ENCODE measurements at places on chromosomes 16 and 17.

GRCh38 chr17:30827082-30827481, 2.6 kb upstream of the CRLF3 start:
- no peak for DNase-seq

- peak; percentile 29 for DNase-seq
These were observed 14.0 kb downstream of the ABCC1 start for GRCh38 chr16:15963307-15963910.

- peak; percentile 53 for DNase-seq
These were observed 31.7 kb downstream of the CRISPLD2 start for GRCh38 chr16:84851192-84852127.

- no peak for DNase-seq
These were observed 15.6 kb downstream of the TRAF4 start for GRCh38 chr17:28759256-28759865.

DNA sequence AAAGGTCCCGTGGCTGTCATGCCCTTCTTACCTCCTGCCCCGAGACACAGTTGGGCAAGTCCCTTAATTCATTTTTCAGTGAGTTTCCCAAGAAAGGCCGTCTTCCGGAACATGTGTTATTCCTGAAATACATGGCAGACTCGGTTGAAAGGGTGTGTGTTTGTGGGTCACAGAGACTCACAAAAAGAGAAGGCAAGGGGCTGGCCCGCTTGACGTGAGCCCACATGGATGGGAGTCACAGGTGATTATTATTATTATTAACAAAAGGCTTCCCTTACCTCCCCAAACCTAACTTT, 34.1 kb upstream of the CCR7 start:
- no peak for DNase-seq

DNA sequence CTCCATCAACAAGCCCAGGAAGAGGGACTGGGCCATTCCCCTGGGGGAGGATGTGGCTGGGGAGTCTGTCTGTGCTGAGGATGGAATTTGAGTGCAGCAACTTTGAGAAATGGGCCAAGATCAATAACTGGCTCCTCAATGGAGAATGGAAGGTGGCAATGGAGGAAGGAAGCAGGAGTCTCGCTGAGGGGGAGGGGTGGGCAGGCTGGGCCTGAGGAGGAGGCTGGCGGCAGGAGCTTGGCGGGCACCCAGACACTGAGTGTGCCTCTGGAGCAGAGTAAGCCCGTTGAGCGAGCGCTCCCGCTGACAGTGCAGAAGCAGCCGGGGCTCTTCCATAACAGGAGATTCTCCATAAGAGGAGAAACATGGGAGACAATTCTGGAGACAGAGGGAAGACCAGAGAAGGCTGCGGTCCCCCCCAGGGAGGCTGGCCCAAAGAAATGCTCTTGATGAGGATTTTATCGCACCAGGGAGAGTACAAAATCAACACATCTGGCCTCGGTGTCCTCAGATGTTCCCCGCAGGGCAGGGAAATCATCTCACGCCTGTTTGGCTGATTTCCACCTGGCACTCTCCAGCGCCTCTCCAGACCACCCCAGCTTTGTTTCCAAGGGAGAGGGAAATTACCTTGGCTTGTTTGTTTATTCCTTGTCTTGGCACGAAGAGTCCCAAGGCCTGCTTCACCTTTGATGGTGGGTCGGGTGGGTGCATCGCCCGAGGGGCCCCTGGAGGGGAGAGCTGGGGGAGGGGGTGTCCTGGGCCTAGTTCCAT, 2.8 kb upstream of the MMP15 start:
- peak; percentile 42 for DNase-seq

DNA sequence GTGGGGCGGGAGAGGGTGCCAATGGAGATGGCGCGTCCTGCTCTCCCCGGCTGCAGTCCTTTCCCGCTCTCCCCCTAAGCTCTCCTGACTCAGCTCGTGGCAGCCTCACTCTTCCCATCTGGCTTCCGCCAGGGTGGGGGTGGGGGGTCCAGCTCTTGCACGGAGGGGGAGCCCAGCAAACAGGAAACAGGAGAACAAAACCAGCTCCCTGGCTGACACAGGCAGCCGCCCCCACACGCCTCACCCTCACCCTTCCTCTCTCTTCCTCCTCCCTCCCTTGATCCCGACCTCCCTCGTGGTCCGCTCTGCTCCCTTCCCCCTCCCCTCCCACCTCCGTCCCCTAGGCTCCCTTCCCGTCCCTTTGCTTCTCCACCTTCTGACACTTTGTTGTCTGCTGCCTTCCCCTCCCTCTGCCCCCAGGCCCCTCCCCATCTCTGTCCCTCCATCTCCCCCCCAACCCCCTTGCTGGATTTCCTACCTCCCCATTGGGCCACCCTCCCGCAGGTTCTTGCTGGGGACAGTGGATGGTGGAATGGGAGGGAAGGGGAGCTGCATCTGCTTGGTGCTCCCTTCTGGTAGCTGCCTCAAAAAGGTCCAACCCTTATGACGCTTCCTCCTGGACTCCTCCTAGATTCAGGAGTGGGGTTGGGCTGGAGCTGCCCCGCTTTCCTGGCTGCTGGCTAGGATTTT, 23.7 kb downstream of the ARHGAP23 start:
- DNase-seq, result peak; percentile 97

- no peak for DNase-seq
These were observed 81.8 kb downstream of the PRKCB start for GRCh38 chr16:23917621-23918020.

DNA sequence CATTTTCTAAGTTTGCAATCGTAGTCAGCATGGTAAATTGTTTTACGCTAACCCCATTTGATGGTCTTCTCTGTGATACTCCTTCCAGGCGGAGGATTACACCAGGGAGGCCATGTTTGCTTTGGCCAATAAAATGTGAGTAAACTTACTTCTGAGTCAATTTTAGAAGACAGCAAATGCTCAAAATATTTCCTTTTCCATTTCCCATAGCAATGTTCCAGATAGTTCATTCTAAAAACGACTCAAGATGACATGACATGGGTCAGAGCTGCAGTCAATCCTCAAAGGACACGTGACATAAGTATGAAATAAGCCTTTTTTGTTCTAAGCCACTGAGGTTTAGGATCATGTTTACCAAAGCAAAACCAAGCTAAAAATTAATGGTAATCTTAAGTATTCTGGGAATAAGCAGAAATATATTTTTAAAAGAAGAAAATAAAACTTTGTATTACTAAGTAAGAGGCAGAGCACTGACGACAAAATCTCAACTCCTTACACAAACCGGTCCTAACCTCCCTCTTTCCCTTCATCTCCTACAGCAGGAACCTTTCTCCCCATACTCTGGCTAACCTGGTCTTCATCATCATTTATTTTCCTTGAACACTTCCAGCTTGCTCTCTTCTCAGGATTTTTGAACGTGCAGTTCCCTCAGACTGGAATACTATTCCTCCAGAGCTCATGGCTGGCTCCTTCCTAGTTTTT, 266.2 kb downstream of the CEP112 start:
- DNase-seq, result no peak

GRCh38 chr17:6712058-6712853, 913 bp downstream of the SLC13A5 start:
- DNase-seq, result peak; percentile 91

DNA sequence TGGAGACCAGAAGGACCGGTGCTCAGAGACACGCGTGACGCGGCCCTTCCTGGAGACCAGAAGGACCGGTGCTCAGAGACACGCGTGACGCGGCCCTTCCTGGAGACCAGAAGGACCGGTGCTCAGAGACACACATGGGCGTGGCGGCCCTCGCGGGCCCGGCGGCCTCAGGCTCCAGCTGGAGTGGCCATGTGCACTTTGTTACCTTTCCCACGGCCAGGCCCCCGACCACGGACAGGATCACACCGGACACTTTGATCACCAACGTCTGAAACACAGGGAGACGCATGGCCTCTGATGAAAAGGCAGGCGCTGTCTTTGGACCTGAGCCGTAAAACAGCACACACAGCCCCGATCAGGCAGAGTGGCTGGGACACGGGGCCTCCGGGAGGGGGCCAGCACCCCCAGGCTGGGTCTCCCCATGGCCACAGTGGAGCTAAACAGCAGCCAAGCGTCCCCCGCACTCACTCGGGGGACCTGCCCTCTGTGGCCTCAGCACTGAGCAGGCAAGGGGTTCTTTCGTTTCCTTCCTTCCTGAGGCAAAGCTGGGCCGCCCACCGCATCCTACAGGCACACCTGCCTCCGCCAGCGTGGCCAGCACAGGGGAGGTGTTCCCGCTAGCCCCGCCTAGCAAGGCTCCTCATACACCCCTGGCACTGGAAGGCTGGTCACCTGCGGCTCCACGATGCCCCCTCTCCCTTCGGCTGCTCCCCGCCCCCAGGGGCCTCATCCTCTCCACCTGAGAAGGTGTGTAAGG, 13.3 kb upstream of the CCDC154 start:
- no peak for DNase-seq

DNA sequence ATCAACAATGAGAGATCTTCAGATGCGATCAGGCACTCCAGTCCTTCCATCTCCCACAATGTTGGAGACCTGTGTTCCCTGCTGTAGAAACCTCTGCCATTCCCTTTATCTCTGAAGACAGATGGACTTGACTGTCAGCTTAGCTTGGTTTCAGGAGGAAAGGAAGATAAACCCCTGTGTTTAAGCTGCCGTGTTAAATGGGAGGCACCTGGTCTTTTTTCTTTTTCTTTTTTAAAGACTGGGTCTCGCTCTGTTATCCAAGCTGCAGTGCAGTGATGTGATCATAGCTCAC, 63.1 kb downstream of the USP22 start:
- no peak for DNase-seq

DNA sequence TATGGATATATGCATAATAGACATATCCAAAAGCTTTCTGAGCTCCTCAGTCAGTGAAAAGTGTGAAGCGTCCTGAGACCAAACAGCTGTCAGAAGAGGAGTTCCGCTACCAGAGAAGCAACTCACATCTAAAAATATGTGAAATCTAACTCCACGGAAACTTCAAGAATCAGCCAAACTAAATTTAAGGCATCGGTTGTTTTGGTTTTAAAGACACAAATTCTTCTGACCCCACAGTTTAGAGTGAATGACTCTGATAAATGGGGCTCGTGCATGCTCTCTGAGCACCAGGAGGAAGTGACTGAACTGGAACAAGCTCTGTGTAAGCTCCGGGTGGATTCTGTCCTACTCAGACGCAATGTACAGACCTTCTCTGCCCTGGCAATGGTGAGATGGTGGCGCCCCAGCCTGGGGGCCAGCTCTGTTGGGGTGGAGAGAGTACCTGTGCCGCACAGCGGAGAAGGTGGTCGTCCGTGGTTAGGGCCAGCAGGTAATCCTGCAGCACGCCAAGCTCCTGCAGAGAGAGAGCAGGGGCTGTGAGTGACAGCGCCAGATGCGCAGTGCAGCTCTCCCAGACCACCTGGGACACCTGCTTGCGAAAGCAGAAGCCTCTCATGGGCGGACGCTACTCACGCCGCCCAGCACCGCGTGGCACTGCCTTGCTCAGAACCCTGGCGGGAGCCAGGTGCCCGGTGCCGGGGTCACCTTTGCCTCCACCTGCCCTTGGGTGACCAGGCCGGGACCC, 44.4 kb upstream of the ATP2A3 start:
- DNase-seq, result no peak
